Epithelial cell of esophagus (primary cell): ENCODE measurements at places on chromosomes 6 and 20.

DNA sequence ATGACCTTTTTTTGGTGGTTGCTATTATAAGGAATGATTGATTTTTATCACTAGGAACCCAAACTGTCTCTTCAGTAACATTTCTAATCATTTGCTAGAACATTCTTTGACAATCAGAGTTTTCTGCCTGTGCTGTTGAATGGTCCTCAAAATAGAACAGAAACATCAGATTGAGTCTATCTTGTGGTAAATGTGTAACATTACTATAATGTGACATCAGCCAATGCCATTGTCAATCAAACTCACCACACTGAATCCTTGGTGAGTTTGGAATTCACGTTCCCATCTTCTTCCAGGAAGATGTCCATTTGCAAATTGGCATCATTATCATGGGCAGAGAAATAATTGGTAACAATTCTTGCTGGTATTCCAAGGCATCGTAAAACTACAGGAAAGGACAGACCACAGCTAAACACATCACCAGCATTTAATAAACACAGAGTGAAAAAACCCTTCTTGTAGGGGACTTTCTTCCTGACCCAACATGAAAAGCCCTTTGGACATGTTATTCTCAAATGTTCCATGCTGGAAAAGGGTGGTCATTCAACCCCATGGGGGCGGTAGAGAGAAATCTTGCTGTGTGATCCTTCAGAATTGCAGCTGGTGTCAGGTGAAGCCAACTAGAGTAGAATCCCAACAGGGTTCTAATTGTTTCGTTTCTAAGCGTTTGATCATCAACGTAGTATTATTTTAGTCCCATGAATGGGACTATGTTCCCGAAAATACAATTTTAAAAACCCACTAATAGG is 98.5 kb downstream of the F13A1 start:
- peak; percentile 2 for DNase-seq

- no peak for DNase-seq
Measured at GRCh38 chr6:153523390-153523789, 392.3 kb upstream of the RGS17 start.

GRCh38 chr20:61260905-61261304 is 8.8 kb downstream of the CDH4 start:
- DNase-seq: peak; percentile 24

GRCh38 chr6:62670490-62671223 is 384.6 kb upstream of the KHDRBS2 start:
- no peak for DNase-seq

DNA sequence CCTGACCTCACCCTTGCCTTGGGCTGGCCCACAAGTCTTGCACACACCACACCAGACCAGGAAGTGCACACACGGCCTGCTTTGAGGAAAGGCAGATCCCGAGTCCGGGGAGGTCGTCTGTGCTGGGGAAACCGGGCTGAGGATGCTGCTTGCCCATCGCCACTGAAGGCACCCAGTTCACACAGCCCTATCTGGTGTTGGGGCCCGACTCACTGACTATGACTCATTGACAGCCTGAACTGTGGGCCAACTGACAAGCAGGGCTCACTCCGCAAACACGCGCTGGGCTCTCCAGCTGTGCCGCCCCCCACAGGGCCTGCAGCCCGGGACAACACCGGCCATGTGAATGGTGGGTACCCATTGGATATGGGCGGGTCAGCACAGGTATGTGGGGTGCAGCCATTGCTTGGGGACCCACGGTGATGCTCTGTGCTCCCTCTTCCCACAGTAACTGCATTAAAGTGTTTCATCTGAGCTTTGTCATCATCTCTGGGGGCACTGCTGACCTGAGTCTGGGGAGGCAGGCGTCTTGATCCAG is 1.6 kb downstream of the SAMD10 start:
- peak; percentile 73 for DNase-seq

GRCh38 chr20:44036441-44036840 is 121.8 kb downstream of the TOX2 start:
- DNase-seq: no peak

- DNase-seq: no peak
Measured at GRCh38 chr6:107689951-107690642, 134.0 kb downstream of the SCML4 start.

DNA sequence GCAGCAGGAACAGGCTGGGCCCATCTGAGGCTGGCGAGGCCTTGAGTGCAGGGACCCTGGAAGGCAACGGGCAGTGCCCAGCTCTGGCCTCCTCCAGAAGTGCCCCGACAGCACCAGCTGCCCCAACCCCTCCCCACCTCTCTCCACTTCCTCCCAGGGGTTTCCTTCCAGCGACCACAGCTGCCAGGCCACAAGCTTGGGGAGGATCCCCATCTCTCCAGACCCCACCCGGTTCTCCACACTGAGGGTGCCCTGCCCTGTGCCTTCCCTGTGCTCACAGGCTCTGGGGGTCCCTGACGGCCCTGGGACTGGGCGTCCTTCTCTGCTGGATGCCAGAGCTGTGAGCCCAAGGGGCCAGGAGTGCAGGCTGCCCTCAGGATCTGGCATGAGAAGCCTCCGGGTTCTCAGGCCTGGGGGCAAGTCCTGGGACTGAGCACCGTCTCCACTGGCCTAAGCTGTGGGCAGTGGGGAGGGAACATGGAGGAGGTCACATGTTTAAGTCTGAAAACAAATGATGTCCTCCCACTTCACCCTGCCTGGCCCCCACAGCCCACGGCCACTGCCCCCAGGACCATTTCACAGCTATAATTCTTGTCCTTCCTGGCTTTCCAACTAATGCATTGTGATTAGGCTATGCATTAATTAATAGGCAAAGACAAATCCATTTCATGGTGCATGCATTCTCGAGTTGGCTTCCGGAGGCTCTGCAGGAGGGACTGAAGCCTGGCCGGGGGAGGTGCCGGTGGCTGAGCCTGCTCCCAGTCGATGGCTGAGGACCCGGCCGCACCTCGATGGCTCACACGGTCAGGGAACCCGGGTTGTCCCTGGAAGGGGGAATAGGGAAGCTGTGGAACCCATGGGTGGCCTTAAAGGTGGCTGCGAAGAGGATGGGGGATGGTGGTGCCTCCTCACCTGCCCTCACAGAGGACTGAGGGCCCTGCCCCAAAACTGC is 24.4 kb downstream of the BHLHE23 start:
- DNase-seq: no peak

- no peak for DNase-seq
Measured at GRCh38 chr6:70864401-70864800, 92.5 kb downstream of the B3GAT2 start.
